NCI-H1417 (cell line): ENCODE measurements at places on chromosomes 11 and 22.
A peak's percentile ranks its signal among the peaks of the same experiment; 100 is the strongest.

DNA sequence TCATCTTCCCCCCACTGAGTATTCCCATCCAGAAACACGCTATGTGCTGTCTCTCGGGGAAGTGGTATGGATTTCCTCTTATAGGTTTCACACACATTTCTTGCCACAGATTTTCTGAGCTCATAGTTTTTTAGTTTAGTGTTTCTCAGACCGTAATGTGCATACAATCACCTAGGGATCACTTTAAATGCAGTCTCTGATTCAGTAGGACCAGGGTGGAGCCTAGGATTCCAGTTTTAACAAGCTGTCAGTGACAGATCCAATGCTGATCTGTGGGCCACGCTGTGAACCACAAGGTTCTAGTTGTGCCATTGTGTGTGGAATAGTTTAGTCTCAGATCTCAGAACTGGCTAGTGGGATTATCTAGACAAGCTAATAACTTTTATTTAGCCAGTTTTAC, 23.7 kb upstream of the CXCR5 start:
- DNase-seq = no peak

DNA sequence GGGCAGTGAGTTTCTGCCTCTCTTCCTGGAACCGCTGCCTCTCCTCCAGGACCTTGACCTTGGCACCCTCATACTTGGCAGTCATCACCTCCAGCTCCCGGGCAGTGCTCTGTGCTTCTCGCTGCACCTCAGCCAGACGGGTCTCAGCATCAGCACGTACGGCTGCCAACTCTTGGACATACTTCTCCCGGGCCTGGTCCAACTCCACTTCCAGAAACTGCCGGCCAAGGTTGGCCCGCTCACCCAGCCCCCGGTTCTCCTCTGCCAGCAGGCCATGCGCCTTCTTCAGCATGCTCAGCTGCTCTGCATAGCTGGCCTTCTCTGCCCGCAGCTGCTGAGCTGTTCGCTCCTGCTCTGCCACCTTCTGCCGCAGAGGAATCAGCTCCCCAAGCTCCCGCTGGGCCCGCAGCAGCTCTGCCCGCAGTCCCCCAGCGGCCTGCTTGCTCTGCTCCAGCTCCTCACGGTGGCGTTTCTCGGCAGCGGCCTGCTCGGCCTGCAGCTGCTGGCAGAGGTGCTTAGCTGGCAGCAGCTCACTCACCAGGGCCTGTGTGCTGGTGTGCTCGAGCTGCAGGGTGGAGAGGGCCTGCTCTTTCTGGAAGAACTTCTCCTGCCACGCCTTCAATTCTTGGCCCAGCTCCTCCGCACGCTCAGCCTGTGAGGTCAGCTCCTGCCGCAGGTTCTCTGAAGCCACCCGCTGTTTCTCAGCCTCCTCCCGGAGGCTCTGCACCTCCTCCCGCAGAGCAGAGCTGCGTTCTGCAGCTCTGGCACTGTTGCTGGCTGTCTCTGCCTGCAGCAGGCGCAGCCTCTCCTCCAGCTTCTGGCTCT, 14.4 kb downstream of the IL18BP start:
- DNase-seq = no peak

DNA sequence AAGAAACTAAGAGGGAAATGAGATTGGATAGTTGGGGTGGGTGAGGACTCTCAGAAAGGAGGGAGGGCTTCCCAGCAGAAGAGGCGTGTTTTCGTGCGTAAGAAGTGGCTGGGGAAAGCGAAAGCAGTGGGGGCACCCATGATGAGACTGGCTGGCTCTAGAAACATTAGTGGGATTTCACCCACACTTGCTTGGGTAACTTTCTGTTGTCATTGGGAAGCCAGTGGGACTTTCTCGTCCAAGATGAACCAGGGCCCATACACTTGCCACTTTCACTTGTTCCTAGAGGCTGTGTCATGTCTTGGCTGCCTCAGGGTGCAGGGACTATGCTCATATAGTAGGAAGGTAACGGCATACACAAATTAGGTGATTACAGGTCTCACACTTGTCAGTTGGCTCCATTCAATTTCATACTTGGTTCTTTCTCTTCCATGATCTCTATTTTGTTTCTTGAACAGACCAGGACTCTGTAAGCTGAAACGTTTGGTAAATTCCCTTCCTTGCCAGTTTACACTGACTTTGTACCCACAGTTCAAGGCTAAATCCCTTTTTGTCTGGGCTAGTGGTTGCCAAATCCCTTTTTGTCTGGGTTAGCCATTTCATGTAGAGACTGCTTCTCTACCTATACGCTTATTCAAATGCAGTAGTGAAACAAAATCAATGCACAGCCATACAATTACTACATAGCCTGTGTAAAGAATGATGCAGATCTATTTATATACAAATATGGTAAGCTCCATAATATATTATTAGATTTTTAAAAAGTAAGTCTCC, 42.0 kb upstream of the CXCR5 start:
- DNase-seq = no peak

DNA sequence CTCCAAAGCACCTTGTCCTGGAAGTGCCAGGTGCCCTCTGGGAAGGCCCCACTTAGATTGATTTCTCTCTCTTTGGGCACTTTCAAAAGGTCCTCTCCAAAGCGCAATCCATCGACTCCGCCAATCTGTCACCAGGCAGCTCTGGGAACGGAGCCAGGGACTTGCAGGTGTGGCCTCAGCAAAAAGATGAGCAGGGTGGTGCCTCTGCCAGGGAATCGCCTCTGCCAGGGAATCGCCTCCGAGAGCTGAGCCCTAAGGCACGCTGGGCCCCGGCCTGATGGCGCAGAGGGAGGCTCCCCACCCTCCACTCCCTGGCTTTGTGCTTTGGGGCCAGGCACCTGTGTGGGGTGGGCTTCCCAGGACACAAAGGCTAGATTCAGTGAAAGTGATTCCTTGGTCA, 1391.3 kb downstream of the TBC1D22A start:
- peak; percentile 32 for DNase-seq

- DNase-seq = peak; percentile 40
Measured at GRCh38 chr22:31556627-31557203, 60.4 kb downstream of the SFI1 start.

- no peak for DNase-seq
Measured at GRCh38 chr11:70892889-70893288, 359.5 kb downstream of the SHANK2 start.
